T-cell (primary cell): ENCODE measurements at places on chromosomes 4 and X.

- no peak for DNase-seq
These were observed 21.5 kb downstream of the FHDC1 start for GRCh38 chr4:152957437-152958171.

GRCh38 chrX:110037178-110037577, 34.3 kb downstream of the TMEM164 start:
- DNase-seq: no peak

DNA sequence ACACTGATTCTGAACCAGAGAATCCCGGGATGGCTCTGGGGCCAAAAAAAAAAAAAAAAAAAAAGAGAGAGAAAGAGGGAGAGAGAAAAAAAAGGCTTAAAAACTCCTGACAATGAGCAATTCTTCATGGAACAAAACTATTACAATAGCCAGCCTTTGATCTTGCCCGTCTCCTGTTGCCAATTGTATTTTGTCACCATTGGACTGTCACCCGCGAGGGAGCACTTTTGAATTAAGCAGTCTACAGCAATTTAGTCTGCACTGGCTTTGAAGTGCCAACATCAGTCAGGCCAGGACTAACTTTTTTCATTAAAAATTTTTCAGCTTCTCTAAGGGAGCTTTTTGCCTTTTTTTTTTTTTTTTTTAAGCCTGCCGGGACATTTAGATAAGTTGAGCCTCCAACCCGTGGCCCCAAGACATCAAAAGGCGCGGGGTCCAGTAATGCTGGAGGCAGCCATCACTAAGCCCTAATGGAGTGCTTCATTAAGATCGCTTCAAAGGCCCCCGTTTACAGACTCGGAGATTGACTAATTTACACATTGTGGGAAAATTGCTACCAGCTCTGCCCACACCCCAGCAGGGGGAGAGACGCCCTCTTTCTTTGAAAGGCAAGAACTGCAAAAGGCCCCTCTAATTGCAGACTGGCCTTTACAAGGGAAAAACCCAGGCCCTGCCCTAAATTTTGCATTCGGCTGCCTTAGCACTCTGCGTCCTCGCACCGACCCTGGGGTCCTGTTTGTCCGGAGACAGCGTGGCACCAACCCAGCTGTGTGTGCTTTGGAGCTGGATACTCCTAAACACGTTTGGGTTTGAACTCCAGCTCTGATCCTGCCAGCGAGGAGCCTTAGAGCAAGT, 98.1 kb upstream of the MSX1 start:
- no peak for DNase-seq

GRCh38 chr4:77433418-77433733, 172.2 kb upstream of the CXCL13 start:
- DNase-seq: peak; percentile 8

DNA sequence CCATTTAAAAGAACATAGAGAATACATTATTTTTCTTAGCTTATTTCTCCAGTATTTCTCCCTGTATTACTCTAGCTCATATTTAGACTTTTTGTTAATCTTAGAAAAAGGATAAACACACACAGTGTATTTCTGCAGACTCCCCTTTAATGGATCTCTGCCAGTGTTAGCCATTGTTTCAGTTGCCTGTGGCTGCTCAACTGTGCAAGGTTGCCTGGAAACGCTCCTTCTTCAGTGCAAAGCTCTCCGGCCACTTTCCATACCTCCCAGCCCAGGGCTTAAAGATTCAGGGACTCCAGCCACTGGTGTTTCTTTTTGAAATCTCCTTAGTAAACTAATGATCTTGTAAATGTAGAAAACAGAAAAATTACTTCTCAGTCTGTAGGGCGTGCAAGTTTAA, 104.9 kb downstream of the SLIT2 start:
- no peak for DNase-seq

- no peak for DNase-seq
These were observed 72.3 kb upstream of the SH3RF1 start for GRCh38 chr4:169342906-169343564.

- DNase-seq: no peak
These were observed 120.9 kb upstream of the DDIT4L start for GRCh38 chr4:100311181-100311580.

DNA sequence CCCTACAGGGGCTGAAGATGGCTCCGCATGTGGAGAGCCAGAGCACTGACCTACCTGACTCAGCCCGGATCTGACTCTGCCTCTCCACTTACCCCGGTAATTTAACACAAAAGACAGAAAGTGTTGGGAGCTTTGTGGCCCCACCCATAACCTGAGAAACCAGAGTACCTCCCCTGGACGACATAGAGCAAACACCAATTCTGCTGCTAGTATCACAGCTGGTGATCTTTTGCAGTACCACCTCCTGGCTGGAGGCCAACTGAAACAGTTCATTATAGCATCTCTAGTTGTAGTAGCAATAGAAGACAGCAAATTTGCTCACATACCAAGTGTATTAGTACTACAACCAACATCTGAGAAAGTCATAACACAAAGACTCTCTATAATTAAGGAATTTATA, 443.9 kb downstream of the KLHL4 start:
- no peak for DNase-seq

DNA sequence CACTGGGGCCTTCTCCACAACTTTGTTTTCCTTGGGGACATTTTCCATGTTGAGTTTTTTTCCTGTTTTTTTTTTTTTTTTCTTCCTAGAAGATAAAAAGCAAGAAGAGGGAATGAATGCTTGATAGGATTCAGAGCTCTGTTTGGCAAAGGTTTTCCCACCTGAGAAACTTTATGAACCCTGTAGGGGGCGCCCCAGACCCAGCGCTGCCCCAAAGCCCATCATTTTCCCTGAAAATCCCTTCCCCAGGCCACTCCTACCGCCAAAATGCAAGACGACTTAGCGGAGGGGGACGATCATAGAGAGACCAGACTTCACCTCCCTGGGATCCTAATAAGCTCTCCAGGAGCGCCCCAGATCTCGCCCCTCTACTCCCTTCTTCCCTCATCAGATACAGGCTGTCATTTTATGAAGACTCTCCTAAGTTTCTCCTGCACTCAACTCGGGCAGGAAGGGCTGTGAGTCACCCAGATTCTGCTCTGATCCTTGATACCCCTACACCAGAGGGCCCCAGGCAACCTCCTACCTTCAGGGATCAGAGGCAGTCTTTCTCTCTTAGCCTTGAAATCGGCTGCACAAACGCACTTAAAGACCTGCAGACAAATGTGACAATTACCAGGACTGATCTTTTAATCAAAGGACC, 1.4 kb downstream of the BEX5 start:
- DNase-seq: no peak

- no peak for DNase-seq
These were observed 226.7 kb upstream of the MAD2L1 start for GRCh38 chr4:120293341-120293740.

GRCh38 chr4:56671860-56672259, 9.2 kb downstream of the HOPX start:
- DNase-seq: no peak

- no peak for DNase-seq
These were observed 296.7 kb upstream of the CASK start for GRCh38 chrX:42220083-42220482.

- no peak for DNase-seq
These were observed 109.7 kb downstream of the SHROOM3 start for GRCh38 chr4:76544725-76545124.

DNA sequence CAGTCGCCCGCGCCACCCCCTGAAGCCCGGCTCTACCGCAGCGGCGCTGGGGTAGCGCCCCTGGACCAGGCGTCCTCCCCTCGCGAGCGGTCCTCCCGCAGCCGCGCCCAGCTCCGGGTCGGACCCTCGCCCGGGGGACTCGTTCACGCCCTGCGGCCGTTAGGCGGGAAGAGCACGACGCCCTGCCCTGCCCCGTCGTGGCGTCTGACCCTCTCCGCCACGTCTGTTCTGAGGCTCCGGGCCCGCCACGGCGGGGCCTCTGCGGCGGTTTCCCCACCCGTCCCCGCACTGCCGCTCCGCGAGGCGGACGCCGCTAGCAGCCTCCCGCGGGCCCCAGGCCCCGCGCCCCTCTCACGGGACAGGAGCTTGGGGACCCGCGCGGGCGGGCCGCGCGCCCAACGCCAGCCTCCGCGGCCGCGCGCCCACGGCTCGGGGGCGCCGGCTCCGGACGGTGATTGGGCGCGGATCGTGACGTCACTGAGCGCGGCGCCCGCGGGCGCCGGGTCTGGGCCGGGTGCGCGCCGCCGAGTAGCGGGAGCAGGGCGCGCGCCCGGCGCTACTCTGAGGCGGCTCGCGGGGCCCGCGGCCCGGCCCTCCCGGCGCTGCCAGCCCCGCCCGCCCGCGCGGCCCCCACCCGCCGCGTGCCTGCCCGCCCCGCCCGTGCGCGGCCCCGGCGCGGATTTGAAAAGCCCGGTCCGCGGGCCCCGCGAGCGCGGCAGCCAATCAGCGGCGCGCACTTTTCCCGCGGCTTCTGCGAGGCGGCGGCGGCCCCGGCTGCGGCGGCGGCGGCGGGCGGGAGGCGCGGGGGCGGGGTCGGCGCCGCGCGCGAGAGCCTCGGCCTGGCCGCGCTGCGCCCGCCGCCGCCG, at the start of gene NSD2:
NSD2 (plus strand) TSS at position 816 of the 866 bp plus-strand sequence. CDS start 29,262 bp downstream, outside the sequence.
- DNase-seq: peak; percentile 76

GRCh38 chr4:185280608-185281007, 71.2 kb downstream of the SNX25 start:
- no peak for DNase-seq

GRCh38 chr4:15668566-15669435, 12.8 kb upstream of the FAM200B start:
- no peak for DNase-seq

- DNase-seq: no peak
These were observed 848.1 kb upstream of the FRG1 start for GRCh38 chr4:189092581-189092980.

GRCh38 chrX:123917069-123917468, 44.4 kb upstream of the STAG2 start:
- DNase-seq: no peak

GRCh38 chr4:3872834-3873313, 106.7 kb downstream of the ADRA2C start:
- DNase-seq: no peak

GRCh38 chr4:55925241-55925640, 23.5 kb upstream of the CEP135 start:
- DNase-seq: no peak

GRCh38 chr4:110197529-110198042, 829 bp downstream of the ELOVL6 start:
- peak; percentile 34 for DNase-seq

DNA sequence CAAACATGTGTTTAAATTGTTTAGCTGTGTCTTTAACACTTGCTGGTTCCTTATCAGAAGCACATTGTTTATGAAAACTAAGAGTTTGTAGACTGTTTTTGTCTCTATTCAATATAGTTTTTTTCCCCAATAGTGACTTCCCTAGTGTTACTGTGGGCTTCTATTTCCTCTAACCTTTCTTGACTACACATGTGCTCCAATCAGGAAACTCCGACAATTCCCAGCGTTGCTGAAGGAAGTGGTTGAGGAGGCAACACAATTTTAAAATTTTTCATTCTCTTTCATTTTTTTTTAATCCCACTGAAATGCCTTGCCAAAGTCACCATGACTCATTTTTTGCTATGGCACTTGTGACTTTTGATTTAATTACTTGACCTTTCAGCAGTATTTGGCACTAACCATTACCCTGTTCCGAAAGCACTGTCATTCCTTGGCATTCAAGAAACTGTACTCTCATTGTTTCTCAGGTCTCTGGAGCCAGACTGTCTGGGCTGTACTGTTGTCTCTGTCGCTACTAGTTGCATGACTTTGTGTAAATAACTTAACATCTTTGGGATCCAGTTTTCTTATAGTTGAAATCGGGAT, 67.6 kb upstream of the FREM3 start:
- no peak for DNase-seq

DNA sequence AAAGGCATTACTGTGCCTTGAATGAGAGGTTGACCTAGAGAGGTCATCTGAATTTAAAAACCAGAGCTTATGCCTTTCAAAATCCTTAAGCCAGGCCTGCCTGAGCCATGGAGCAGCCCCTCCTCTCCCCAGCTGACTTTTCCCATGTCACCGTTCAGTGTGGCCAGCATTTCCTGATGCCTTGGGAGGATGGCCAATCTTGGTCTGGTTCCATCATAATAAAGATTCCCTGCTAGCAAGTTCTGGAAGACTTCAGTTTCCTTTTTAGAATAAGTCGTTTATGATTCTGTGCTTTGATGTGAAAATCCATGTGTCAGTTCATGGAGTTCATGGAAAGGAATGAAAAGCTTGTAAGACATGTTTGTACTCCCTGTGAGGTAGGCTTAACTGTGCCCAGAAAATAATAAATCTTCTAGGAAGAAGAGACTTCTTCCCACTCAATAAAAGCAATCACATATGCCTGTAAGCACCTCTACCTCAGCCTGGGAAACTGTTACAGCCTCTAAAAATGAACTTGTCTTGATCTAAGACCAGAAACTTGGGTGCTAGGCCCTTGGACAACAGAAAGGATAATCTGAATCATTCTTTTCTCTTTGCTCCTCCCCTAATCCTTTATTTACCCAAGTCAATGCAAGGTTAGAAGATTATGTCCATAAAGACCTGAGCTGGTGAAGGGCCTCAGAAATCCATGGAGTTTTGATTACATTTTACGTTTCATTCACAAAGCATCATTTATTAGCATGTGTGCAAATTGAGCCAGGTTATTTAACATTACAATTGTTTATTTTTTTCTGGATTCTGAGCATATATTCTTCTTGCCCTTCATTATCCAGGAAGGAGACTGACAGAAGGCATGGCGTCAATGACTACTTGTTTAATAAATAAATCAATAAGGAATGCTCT, 84.0 kb upstream of the TBC1D9 start:
- DNase-seq: no peak

DNA sequence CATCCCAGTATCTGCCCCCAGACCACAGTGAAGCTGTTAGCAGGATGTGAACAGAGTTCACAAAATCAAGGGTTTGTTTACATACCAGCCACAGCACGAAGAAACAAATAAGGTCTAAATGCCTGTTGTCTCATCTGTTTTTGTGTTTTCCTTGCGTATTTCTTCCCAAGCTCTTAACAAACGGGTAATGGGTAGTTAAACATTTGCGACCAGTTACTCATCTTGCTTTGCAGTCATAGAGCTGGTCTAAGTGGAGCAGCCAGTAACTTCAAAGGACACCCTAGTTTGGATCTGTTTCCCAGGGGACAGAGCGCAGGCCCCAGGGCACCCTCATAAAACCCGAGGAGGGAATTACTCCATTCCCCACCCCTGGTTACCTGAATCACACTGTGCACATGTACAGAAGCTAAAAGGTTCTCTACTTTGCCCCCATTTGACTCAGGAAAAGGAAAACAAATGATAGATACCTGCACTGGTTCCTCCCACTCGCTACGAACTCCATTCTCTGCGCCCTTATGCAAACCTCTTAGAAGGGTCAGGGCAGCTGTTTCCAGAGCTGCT, 68.8 kb downstream of the MAML3 start:
- no peak for DNase-seq

- DNase-seq: no peak
These were observed 62.1 kb downstream of the TBL1X start for GRCh38 chrX:9526965-9527364.

GRCh38 chr4:37994569-37994968, 34.4 kb downstream of the PTTG2 start:
- DNase-seq: no peak

DNA sequence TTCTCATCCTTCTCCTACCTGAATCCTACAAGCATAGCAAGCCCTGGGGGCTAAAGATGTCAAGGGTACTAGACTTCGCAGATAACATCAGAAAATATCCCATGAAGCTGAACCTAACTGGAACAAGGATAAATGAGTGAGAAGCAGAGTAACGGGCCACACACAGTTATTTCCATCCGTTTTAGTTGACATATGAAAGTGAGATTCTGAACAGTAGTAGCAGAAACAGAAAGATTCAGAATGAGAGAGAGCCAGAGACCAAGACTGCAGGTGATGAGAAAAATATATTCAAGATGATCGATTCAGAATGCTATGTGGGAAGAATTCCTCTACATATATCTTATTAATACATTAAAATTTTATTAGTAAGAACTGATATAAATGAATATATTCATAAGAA, 165.1 kb downstream of the TSPAN5 start:
- DNase-seq: no peak
